Activated naive CD8-positive, alpha-beta T cell treated with anti-CD3 and anti-CD28 coated beads, Interleukin-2, amount 50 U/mL, for 16 hours (primary cell): ENCODE measurements at places on chromosomes 12 and 14.

DNA sequence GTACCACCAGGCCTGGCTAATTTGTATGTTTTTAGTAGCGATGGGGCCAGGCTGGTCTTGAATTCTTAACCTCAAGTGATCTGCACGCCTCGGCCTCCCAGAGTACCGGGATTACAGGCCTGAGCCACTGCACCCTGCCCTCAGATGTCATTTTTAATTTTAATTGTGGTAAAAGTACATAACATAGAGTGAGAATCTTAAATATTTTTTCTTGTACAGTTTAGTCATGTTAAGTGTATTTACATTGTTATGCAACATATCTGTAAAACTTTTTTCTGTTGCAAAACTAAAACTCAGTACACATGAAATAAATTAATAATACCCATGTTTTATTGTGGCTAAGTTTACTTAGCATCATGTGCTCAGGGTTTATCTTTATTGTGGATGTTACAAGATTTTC is 231.4 kb downstream of the ALG10 start:
- DNase-seq = no peak

DNA sequence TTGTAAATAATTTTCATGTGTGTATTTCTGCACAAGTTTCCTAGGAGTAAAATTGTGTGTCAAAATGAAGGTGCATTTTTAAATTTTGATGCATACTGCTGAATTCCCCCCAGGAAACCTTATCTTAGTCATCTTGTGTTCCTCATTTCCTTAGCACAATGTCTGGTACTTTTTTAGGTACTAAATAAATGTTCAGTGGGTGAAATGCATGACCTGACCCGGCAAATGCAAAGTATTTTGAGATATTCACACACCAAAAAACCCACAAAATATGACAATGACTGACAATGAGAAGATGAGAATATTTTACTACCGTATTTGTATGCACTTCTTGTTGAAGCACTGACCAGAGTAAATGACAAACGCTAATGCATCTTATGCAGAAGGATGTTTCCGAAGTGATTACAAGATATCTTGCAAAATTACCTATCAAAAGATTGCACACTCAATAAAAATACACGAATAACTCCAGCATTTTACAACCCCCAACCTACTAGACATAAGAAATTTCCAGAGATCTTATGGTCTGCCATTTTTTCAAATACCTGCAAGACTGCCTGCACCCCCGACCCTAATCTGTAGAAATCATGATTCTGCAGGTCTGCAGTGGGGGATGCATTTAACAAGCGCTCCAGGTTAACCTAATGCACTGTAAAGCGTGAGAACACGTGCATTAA is 895 bp upstream of the PRKAB1 start:
- no peak for DNase-seq

GRCh38 chr12:19411234-19412204 is 27.8 kb upstream of the AEBP2 start:
- no peak for DNase-seq

- DNase-seq = no peak
Observed at GRCh38 chr12:88362439-88362838, 217.8 kb downstream of the KITLG start.

DNA sequence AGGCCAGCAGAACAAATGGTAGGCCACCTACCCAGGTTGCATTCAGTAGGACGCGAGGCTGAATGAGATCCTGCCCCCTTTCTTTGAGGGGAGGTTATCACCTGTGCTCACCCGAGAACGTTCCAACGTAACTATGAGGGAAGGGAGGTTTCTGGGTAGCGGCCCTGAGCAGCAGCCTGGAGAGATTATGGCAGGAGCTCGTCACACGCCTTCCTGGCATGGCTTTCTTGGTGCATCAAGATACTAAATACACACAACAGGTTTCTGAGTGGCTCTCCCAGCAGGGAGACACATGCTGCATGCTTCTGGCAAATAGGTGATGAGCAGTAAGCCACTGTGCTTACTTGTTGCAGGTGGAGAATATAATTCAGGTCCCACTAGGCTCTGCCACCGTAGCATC is 147.7 kb downstream of the CALM1 start:
- no peak for DNase-seq

GRCh38 chr14:49594347-49595091 is 4.2 kb upstream of the LRR1 start:
- DNase-seq = no peak
